ENCODE measurements at places on chromosomes 11 and 22. TPM values are rescaled to one million over a fixed set of nuclear protein-coding genes. Genes with fewer than 3 reads are reported as not detected.

CYP2D6 gene
- 3.4 TPM for total RNA-seq

CCDC15 gene
- total RNA-seq = 8.6 TPM

ADAMTS8 gene
- not detected for total RNA-seq

DCDC1 gene
- total RNA-seq = not detected

OMP gene
- not detected for total RNA-seq

CELSR1 gene
- 0.24 TPM for total RNA-seq

OR2D2 gene
- total RNA-seq = not detected

HBG2 gene
- not detected for total RNA-seq

CACNA1I gene
- total RNA-seq = 9.9 TPM

PLAAT4 gene
- 128 TPM for total RNA-seq

CNIH2 gene
- total RNA-seq = 2.6 TPM

TRIM21 gene
- 50.7 TPM for total RNA-seq

APOA4 gene
- not detected for total RNA-seq

KREMEN1 gene
- not detected for total RNA-seq

LDLRAD3 gene
- total RNA-seq = not detected

MPZL2 gene
- total RNA-seq = 4.8 TPM

RASD2 gene
- not detected for total RNA-seq

LMNTD2 gene
- 5.8 TPM for total RNA-seq

OR51A2 gene
- not detected for total RNA-seq

KRTAP5-1 gene
- total RNA-seq = not detected
